ENCODE measurements at places on chromosomes 11 and 22.

GRCh38 chr22:40051322-40051721 is 56.6 kb downstream of the FAM83F start:
- DNase-seq = no peak

DNA sequence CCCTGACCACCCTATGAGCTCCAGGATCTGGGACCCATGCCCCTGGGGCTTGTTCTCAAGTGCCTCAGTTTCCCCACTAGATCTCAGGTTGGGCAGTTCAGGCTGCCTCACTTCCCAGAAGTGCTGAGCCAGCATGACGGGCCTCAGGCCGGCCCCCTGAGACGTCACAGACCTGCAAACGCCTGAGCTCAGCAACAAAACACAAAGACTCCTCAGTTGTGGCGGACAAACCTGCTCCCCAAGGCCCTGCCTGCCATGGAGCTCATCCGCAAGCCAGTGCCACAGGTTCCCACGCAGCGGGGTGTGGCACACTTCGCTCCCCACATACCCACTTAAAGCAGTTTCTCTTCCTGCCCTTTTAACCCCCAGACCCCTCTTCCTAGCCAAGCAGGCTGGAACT is 45.2 kb downstream of the NECTIN1 start:
- no peak for DNase-seq

GRCh38 chr11:96187822-96188221 is 155.2 kb downstream of the MAML2 start:
- DNase-seq = peak; percentile 47

DNA sequence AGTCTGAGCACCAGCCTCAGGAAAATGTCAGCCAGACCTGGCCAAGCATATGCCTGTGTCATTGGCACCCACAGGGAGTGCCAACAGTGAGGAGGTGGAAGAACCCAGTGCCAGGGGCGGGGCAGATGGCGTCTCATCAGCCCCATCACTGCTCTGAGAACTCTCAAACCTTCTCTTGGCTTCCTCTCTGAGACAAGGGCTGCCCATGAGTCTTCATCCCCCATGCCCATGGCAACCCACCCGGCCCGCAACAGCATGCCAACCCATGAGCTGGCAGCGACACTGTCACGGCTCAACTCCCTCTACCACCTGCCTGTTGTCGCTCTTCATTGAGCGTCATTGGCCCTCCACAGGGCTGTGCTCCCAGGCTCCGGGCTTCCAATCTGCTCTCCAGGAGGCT is 340.5 kb downstream of the BUD13 start:
- no peak for DNase-seq

- DNase-seq = peak; percentile 43
Observed at GRCh38 chr11:1053121-1053901, 16.8 kb upstream of the MUC6 start.

DNA sequence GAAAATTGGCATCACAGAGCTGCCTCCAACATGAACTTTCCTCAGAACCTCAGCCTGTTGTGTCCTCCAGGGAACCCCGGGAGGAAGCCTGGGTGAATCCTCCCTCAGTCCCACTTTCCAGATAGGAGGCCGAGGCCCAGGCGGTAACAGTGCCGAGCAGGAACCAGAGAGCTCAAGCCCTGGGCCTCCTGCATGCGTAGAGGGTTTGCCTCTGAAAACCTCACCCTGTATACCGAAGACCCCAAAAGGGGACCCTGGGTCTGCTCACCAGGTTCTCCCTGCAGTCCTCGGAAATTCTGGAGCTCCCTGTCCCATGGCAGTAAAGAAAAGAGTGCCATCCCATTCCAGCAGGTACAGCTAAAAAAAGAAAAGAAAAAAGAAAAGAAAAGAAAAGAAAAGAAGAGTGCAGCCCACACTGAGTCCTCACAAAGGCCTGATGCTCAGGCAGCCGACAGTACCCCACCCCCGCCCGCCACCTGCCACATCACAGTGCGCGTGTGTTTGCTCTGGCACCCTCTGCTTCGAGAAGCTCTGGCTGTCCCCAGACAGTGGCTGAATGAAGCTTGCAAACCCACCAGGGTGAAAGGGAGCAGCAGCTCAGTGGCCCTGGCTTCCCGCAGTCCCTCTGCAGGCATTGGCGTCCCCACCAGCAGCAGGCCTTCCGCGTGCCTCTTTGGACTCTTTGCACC is 28.4 kb upstream of the FADD start:
- no peak for DNase-seq

DNA sequence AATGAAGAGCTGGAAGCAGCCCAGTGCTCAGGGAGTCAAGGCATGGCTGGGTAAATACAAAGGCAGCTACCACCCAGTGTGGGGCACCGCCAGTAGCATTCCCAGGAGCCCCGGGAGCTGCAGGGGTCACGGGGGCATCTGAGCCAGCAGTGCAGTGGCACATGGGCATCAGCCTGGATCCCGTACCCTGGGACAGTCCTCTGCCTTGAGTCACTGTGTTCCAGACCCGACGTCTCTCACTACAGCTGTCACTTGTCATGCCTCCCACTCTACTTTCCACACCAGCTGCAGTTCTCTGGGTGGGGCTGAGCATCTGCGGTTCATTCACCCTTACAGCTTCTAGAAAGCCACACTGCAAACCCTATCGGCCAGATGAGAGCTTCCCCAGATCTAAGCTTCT is 29.6 kb downstream of the DHCR7 start:
- DNase-seq = peak; percentile 58

- no peak for DNase-seq
Observed at GRCh38 chr11:130871616-130872015, 44.7 kb downstream of the SNX19 start.

GRCh38 chr11:9459667-9460321 is 1.0 kb upstream of the ZNF143 start:
- DNase-seq = peak; percentile 36

DNA sequence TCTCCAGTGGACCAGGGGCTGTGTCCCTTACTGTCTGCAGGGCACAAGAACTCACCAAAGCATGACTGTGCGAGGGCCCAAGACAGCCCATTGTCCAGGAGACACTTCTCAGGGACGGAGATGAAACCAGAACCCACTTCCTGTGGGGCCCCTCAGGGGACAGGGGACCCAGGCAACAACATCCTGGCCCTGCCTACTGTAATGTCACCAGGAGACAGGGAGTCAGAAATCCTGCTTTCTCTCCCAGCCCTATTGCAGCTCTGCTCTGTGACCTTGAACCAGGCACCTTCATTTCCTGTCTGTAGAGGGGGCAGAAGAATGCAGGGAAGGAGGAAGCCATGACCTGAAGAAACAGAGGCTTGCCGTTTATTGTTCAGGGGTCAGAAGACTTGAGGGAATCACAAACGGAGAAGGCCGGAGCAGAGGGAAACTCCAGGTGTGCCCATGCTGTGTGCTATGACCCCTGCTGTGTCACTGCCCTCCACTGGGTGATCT is 98.0 kb downstream of the NAT10 start:
- DNase-seq = no peak

GRCh38 chr11:106853850-106854401 is 164.3 kb downstream of the GUCY1A2 start:
- peak; percentile 12 for DNase-seq

DNA sequence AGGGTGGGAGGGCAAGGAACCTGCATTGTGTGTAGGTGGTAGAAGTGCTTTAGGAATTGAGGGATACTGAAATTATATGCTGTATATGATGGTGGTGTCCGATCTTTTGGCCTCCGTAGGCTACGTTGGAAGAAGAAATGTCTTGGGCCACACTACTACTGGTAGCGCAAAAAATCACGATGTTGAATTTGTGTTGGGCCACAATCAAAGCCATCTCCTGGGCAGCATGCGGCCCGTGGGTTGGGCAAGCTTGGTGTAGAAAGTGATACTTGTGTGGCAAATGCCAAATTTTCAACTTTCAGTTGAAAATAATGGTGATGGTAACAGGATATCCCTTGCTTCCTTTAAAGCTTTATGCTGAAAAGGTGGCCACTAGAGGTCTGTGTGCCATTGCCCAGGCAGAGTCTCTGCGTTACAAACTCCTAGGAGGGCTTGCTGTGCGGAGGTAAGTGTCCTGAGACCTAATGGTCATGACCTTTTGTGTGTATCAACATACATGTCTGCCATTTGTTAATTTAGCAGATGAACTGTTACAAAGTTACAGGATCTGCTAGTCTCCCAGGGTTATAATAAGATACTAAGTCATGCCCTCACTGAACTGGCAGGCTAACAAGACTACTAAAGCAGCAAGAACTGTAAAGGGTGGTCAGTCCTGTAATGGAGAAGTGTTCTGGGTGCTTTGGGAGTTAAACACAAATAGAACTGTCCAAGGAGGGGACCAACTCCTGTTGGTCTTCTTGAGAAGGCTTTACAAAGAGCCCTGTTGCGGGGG is 2.9 kb downstream of the RPS3 start:
- DNase-seq = no peak

GRCh38 chr11:69867076-69868005 is 48.1 kb upstream of the FGF3 start:
- no peak for DNase-seq

All from left hindlimb (tissue), 1 donor.